ENCODE measurements at places on chromosomes 4 and X.

DNA sequence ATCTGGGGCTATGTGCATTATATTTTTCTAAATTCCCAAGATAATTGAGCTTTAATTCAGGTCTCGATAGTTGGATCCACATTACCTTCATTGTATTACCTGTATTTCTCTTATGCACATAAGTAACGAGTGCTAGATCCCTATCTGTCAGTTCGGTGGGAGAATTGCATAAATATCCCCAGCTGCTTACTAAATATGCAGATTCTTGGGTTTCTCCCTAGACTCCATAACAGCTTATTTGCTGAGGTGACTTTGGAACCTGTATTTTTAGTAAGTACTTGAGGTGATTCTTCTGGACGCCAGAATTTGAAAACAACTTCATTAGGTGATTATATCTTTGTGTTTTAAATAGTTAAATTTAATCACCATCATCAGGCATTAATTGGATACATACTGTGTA lies 15.0 kb downstream of the UGT8 start:
- no peak for DNase-seq

GRCh38 chr4:141563723-141564122 lies 72.7 kb upstream of the IL15 start:
- no peak for DNase-seq

DNA sequence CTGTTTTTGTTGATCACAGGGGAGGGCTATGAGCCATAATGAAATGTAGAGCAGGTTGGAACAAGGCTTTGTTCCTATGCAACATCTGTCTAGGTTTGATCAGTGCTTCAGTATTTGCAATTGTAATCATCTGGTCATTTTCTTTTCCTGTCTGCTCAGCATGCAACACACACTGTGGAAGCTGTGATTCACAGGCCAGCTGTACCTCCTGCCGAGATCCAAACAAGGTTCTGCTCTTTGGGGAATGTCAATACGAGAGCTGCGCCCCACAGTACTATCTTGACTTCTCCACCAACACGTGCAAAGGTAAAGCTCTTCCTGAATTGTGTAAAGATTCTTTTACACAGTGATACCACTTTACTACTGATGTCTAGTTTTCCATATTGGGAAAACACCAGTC lies 181.9 kb upstream of the ANXA3 start:
- DNase-seq, result no peak

GRCh38 chrX:71439420-71439819 lies 73.3 kb downstream of the TAF1 start:
- DNase-seq, result no peak

- DNase-seq, result no peak
Measured at GRCh38 chrX:151346931-151347543, 50.0 kb upstream of the VMA21 start.

DNA sequence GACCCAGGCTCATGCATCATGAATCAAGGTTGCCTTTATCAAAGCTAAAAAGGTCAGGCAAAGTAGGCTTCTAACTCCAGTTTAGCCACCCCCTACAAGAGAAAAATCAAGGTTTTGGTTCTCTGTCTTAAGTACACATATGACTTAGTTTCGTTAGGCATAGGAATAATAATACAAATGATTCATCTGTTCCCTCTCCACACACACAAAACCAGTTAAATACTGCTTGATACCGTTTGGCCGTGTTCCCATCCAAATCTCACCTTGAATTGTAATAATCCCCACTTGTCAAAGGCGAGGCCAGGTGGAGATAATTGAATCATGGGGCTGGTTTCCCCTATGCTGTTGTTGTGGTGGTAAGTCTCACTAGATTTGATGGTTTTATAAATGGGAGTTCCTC lies 226.2 kb downstream of the HS6ST2 start:
- no peak for DNase-seq

DNA sequence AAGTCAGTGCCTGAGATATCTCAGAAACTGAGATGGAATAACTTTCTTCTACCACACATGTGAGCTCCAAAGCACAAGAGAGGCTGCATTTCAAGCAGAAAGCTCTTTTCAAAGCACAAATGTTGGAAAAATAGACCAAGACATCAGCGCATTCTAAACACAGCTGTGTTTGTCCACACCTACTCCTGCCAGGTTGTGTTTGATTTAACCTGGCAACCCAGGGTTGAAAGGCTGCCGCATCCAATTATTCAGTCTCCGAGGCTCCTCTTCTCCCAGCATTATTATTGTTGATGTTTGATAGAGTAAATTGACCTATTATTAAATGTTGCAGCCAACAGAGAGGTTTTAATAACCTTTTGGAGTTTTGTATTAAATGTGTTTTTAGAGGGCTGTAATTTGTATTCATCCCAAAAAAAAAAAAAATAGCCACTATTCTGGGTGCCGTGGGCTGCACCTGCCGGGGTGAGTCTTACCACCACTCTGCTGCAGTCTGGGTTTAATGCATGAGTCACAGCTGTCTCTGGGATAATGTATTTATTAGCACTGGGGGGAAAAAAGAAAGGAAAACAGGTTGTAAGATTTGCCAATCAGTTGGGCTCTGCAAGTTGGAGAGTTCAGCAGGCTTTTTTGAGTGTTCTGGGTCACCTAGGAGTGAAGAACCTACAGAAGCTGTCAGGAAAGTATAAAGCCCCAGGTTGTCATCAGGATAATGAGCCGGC lies 105.2 kb upstream of the NOCT start:
- DNase-seq, result peak; percentile 89

Data from T47D (cell line).